ENCODE measurements at places on chromosomes 4 and X.

DNA sequence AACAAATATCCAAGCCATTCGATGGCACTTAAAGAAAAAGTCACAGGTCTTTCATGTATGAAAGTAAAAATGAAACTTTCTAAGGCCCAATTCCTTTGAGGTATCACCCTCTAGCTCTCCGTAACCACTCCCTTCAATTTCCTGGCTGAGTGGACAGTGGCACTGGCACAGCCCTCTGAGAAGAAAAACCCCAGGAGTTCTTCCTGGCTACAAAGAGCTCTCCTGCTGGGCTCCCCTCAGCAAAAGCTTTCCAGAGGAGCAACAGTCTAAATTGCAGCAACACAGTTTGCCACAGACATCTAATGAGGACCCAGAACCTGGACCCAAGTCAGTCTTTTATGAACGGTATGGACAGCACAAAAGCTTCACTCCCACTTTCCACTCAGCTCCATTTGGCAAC lies 71.8 kb downstream of the FUNDC1 start:
- no peak for DNase-seq

- no peak for DNase-seq
Observed at GRCh38 chr4:146453181-146453807, 68.4 kb downstream of the SLC10A7 start.

DNA sequence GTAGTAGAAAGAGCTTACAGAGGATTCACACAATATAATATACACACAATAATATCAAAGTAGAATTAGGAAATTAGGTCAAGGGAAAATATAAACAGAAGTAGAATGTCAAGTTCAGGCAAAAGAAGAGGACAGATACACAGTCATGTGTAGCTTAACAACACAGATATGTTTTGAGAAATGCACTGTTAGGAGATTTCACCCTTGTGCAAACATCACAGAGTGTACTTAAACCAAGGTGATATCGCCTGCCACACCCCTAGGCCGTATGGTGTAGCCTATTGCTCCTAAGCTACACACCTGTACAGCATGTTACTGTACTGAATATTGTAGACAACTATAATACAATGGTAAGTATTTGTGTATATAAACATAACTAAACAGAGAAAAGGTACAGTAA lies 110.0 kb upstream of the EDNRA start:
- no peak for DNase-seq

DNA sequence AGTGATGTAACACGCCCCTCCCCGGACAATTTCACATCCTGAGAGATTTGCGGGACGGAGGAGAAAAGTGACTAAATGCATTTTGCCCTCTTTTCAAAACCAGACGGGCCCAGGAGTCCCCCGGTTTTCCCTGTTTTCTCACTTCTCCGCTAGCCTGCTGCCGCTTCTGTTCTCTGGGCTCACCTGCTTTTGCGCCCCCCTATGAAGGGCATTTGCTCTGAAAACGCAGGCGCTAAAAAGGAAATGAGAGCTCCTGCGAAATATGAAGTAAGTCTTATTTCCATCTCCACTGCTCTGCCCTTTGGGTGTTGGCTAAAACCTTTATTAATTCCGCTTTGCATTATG lies 613 bp upstream of the TMEM47 start:
- DNase-seq = no peak

GRCh38 chrX:153442463-153442862 lies 3.4 kb downstream of the TREX2 start:
- DNase-seq = no peak

All from fibroblast of upper back skin (primary cell).